Gastroesophageal sphincter (tissue), 4 donors: ENCODE measurements at places on chromosomes 12 and 14.

GRCh38 chr14:64212666-64213065, 81.5 kb downstream of the ESR2 start:
- peaks cover 15% of the 10 kb centered on the region for H3K4me1 ChIP-seq
- H3K27me3 ChIP-seq: no peaks in the 10 kb centered on the region
- H3K4me3 ChIP-seq: no peak overlapping the region
- H3K27ac ChIP-seq: no peak overlapping the region

GRCh38 chr12:82714427-82714826, 27.7 kb downstream of the TMTC2 start:
- no peaks in the 10 kb centered on the region for H3K27me3 ChIP-seq
- no peak for ATAC-seq
- no peak overlapping the region for H3K27ac ChIP-seq
- H3K36me3 ChIP-seq: no peaks in the 10 kb centered on the region
- H3K4me1 ChIP-seq: no peaks in the 10 kb centered on the region

- peaks cover 26% of the 10 kb centered on the region for H3K4me1 ChIP-seq
- no peak overlapping the region for H3K27ac ChIP-seq
- ATAC-seq: no peak
- no peak overlapping the region for H3K4me3 ChIP-seq
Observed at GRCh38 chr14:58634406-58635090, 3.2 kb upstream of the DACT1 start.

- no peak overlapping the region for H3K27ac ChIP-seq
- peaks cover 25% of the 10 kb centered on the region for H3K27me3 ChIP-seq
- no peak for ATAC-seq
- no peaks in the 10 kb centered on the region for H3K36me3 ChIP-seq
Observed at GRCh38 chr12:23944067-23944466, 5.4 kb downstream of the SOX5 start.

GRCh38 chr14:38212111-38212510, 4.4 kb downstream of the SSTR1 start:
- H3K27ac ChIP-seq: no peak overlapping the region
- H3K4me1 ChIP-seq: peaks cover 38% of the 10 kb centered on the region
- H3K27me3 ChIP-seq: peaks cover 52% of the 10 kb centered on the region
- H3K4me3 ChIP-seq: no peak overlapping the region

GRCh38 chr14:103158688-103159087, 35.4 kb downstream of the TNFAIP2 start:
- no peak for ATAC-seq
- no peaks in the 10 kb centered on the region for H3K36me3 ChIP-seq
- no peaks in the 10 kb centered on the region for H3K4me1 ChIP-seq

- peak; percentile 26 for ATAC-seq
- peaks cover 17% of the 10 kb centered on the region for H3K36me3 ChIP-seq
- no peak overlapping the region for H3K4me3 ChIP-seq
Observed at GRCh38 chr14:69663300-69663643, 51.9 kb downstream of the SUSD6 start.

- no peaks in the 10 kb centered on the region for H3K27me3 ChIP-seq
- no peak for ATAC-seq
- peaks cover 7% of the 10 kb centered on the region for H3K4me1 ChIP-seq
- H3K27ac ChIP-seq: no peak overlapping the region
- no peaks in the 10 kb centered on the region for H3K36me3 ChIP-seq
- H3K4me3 ChIP-seq: no peak overlapping the region
Observed at GRCh38 chr12:65896743-65897142, 72.5 kb downstream of the HMGA2 start.

- H3K27ac ChIP-seq: no peak overlapping the region
- H3K4me1 ChIP-seq: no peaks in the 10 kb centered on the region
- no peaks in the 10 kb centered on the region for H3K36me3 ChIP-seq
- no peak for ATAC-seq
- no peaks in the 10 kb centered on the region for H3K27me3 ChIP-seq
- no peak overlapping the region for H3K4me3 ChIP-seq
Observed at GRCh38 chr14:65237941-65238340, 135.6 kb upstream of the MAX start.

GRCh38 chr14:68759017-68759560, 33.8 kb downstream of the ZFP36L1 start:
- ATAC-seq: no peak
- H3K36me3 ChIP-seq: no peaks in the 10 kb centered on the region
- no peaks in the 10 kb centered on the region for H3K4me1 ChIP-seq
- no peaks in the 10 kb centered on the region for H3K27me3 ChIP-seq
- H3K4me3 ChIP-seq: no peak overlapping the region

DNA sequence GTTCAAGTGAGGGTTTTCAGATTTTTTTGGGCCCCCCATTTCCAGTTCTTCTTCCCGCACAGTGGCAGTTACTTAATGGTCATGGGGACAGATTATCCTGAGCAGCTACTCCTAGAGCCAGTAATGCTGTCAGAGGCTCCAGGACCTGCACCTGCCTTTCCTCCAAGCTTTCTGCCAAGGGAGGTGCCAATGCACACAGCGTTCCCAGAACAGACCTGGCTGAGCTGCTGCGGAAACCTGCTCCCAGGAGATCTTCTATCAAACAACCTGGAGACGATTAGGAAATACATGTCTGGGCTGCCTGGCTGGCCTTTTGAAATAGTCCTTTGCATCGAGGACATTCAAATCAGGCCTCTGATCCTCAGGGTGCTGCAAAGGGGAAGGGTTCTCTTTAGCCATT, 120.9 kb downstream of the SLC8A3 start:
- no peak for ATAC-seq
- no peaks in the 10 kb centered on the region for H3K36me3 ChIP-seq
- H3K27me3 ChIP-seq: peaks cover 12% of the 10 kb centered on the region
- H3K4me1 ChIP-seq: no peaks in the 10 kb centered on the region
- no peak overlapping the region for H3K4me3 ChIP-seq

GRCh38 chr12:15194456-15195368, 26.5 kb downstream of the RERG start:
- H3K36me3 ChIP-seq: no peaks in the 10 kb centered on the region
- H3K4me1 ChIP-seq: peaks cover 3% of the 10 kb centered on the region
- H3K27ac ChIP-seq: peak overlapping the region; percentile 24
- no peak for ATAC-seq
- H3K27me3 ChIP-seq: no peaks in the 10 kb centered on the region

DNA sequence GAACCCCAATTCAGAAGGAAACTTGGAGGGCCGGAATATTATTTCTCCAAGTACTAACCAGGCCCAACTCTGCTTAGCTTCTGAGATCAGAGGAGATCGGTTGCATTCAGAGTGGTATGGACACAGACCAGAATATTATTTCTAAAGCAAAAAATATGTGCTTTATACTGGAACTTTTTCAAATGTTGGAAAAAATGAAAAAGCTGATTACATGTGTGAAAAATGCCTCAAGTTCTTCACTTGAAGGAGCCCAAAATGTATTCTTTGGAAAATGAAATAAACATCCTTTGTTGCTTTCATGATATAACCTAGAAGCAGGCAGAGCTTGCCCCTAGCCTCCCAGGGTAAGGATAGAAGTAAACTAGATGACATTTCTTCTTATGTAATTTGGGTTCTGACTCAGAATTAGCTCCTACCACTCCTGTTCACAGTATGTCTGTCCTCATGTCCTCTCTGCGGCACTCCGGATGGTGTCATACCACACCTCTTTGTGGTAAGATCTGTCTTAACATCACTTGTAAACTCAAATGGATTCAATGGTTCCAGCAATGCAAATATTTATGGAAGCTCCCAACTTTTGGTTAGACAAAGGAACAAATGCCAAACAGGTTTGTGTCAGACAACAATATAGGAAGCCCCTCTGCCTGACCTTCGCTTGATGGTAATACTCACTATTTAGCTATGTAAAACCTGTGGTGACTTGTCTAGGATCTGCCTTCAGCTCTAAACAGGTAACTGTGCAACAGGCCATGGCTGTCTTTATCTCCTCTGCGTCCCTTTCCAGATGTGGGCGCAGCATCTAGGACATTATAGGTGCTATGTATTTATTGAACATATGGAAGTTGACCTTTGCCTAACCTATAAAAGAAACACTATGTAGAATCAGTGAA, 178.5 kb downstream of the SSPN start:
- no peaks in the 10 kb centered on the region for H3K4me1 ChIP-seq
- no peak for ATAC-seq
- no peak overlapping the region for H3K4me3 ChIP-seq
- H3K36me3 ChIP-seq: no peaks in the 10 kb centered on the region
